ENCODE measurements at places on chromosomes 1 and 21.
A peak's percentile ranks its signal among the peaks of the same experiment; 100 is the strongest.

DNA sequence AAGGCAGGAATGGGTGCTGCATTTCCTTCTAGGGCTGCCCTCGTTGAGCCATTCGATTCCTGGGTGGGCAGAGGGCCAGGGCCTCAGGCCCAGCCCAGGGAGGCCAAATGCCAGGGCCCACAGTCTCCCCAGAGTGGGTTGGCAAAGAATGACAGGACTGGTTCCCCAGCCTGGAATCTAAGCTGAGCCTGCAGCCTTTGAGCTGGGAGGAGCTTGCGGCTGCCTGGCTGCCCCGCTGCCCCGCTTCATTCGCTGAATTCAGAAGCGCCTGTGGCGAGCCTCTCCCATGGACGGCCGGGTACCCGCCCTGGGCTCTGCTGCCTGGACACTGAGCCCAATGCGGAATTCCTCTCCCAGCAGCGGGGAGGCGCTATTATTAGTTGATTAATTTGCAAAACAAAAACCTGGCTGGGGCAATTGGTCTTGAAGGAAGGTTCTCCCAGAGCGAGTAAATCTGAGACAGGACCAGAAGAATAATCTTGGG is 32.3 kb upstream of the TARDBP start:
- no peak for DNase-seq

GRCh38 chr1:225823811-225824261 is 13.9 kb downstream of the EPHX1 start:
- DNase-seq, result no peak

DNA sequence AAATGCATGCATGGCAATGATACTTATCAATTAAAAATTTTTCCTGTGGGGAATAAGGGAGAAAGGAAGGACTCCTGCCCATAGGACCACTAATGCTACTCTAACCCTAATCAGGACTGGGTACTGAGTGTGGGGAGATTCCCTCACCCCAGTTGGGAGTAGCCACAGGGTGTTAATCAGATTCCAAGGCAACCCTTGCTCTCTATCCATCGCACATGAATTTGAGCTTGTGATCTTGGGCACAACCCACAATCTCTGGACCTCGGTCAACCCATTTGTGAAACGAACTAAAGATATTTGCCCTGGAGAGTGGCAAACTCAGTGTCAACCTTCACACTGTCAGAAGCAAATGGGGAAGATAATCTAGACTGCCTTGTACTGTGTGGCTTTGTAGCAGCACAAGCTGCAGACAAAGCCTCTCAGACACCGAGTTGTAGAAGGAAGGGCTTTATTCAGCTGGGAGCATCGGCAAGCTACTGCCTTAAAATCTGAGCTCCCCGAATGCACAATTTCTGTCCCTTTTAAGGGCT is 69.5 kb downstream of the SERINC2 start:
- no peak for DNase-seq

DNA sequence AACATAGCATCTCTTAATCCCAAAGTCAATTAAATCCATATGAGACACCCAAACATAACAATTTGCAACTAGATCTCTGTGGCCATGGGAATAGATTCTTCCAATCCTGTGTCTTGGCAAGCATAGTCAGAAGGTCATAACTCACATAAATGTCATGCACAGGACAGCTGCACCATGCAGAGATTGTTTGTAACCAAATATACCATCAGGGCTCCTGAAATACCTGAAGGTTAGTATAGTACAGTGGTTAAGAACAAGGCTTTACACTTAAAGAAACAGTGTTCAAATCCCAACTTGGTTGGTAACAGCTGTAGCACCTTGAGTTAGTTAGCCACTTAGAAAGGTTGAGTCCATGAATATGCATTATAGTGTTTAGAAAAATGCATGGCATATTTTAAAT is 82.6 kb upstream of the CCDC190 start:
- DNase-seq, result no peak

DNA sequence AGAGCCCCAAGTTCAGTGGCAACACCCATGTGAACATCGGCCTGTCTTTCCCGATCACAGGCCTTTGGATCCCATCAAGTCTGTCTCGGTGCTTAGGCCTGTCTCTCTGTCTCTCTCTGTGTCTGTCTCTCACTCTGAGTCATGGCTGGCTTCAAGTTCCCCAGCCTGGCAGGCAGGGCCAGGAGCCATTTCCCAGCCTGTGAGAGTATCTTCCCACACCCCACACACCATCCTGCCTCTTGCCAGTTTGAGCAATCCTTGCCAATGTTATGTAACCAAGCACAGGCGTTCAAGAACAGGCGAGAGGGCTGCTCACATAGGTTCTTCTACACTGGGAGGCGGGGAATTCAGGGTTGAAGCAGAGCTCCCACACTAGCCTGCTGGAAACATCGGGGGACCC is 70.0 kb upstream of the TMEM51 start:
- DNase-seq, result no peak

- no peak for DNase-seq
Measured at GRCh38 chr1:235854347-235854746, 12.4 kb downstream of the LYST start.

GRCh38 chr1:58548371-58548770 is 1.8 kb upstream of the OMA1 start:
- DNase-seq, result no peak

DNA sequence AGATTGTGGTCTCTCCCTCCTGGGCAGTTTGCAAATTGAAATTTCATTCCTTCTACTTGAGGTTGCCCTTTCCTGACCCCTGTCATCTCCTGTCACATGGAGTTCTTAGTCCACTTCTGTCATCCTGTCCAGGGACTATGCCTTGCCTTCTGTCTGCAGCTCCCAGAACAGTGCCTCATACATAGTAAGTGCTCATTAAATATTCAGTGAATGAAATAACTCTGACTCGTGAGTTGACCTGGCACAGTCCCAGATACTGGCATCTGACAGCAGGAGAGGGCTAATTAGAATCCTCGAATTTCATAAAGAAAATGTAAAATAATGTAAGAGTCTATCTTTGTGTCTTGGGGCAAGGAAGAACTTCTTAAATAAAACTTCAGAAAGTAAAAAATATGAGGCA is 50.8 kb downstream of the CNIH3 start:
- no peak for DNase-seq

DNA sequence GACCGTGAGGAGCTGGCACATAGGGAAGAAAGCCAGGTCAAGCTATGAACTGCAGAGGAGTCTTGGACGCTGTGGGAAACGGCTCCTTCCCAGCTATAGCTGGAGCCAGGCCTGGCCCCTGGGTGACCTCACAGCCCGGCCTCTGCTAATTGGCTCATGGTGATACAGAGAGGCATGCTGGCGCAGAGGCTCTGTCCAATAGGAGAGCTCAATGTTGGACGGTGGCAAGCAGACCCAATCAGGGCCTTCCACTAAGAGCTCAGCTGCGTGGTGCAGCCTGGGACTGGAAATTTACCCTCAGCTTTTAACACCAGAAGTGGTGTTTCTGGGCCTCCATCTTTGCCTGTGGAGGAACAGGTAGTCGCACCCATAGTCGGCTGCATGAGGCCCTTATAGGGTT is 64.4 kb upstream of the GRHL3 start:
- no peak for DNase-seq

DNA sequence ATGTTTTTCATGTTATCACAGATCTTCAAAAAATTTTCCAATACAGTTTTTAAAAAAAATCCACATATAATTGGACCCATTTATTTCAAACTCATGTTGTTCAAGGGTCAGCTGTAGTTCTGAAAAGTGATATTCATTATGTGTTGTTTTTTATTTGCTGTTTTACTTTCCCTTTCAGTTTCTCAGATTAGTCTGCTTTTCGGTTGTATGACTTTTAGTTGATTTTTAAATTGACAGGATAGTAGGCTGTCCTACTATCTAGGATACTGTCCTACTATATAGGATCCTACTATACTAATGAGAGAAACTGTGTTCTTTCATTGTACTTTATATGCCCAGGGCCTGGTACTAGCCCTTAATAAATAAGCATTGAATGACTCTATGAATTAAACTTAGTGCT is 33.6 kb upstream of the GPR52 start:
- no peak for DNase-seq

- no peak for DNase-seq
Measured at GRCh38 chr1:183628537-183628936, 7.0 kb downstream of the ARPC5 start.

DNA sequence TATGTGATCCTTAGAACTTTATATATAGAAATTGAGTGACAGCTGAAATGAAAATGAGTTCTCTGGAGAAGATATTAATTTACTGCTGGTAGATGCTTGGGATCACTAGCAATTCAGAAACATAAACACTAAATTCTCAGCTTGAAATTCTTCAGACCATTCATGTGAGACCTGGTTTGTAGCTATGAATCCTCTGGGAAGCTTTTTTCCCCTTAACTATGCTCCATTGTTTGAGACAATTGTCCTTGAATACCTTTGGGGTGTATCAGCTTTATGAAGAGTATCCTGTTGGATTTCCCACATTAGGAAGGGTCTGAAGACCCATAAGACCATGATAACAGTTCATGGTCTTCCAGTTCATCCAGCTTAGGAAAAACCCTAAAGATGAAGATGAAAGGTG is 4.6 kb upstream of the DENND1B start:
- no peak for DNase-seq

DNA sequence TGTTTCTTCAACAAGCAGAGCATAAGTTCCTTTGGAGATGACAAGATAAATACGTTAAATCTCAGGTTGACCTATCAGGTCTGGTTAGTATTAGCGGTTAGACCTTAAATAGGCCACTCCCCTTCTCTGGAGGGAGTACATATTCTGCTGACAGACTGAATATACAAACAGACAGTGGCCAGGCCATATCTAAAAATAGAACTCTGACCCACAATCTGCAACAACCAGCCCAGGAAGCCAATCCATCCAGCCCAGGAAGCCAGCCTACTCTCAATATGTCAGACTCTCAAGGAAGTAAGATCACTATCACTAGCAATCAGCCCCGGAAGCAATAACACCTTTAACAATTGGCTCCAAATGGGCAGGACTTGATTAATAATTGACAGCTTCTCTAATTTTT is 6.7 kb downstream of the IL20 start:
- no peak for DNase-seq

DNA sequence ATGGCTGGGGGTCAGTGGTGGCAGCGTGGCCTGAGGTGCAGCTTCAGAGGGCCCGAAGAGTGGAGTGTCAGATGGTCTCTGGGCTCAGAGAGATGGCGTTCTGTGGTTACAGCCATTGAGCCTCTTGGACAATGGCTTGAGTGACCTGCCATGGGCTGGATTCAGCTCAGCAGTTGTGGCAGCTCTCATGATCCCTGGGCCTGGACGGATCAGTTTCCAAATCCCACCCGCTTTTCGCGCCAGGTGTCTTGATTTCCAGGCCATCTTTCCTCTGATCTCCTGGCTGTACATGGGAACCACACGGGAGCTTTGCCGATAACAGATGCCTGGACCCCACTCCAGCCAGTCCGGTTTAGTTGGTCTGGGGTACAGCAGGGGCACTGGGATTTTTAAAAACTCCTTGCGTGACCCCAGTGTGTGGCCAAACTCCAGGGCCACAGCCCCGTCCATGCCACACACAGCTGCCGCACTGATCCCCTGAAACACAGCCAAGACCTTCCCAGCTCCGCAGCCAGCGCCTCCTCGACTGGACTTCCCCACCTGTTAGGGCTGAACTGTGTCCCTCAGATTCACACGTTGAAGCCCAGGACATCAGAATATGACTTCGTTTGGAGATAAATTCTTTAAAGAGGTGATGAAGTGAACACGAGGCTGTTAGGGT is 67.9 kb downstream of the ATP5PO start:
- no peak for DNase-seq

GRCh38 chr1:98794196-98794886 is 132.8 kb downstream of the SNX7 start:
- DNase-seq, result no peak

- DNase-seq, result no peak
Measured at GRCh38 chr1:50605186-50605875, 182.1 kb upstream of the DMRTA2 start.

DNA sequence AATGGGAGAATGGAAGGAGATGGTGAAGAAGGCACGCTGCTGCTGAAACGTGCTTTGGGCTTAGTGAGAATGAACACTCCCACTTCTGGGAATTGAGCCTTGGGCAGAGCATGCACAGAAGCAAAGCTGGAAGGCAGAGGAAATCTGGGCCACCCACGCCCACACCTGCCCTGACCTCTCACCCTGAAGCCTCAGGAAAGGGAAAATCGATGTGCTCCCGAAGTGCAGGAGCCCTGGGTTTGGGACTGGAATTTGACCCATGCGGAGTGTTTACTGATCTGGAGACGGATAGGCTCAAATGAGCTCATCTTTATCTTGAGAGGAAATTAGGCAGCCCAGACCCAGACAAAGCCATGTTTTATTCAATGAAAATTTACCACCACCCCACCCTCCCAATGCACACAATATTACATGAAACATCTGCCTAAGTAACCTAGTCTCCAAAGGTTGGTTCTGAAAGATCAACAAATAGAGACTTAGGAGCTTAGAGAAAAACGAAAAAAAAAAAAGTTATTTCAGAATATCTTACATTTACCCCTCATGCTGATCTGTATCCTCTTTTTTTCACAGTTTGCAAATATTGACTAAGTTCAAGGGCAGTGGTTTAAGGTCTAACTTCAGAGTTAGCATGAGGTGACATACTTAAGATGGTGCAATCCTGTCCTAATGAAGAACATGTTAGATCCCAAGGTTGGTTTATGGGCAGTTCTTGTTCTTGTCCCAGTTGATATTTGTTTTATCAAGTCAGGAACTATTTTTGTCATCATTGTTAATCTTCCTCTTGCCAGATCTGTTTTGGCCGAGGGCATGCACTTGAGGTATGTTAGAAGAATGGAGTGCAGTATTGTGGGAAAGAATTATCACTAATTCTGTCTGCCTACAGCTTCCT is 63.0 kb downstream of the PROX1 start:
- no peak for DNase-seq

DNA sequence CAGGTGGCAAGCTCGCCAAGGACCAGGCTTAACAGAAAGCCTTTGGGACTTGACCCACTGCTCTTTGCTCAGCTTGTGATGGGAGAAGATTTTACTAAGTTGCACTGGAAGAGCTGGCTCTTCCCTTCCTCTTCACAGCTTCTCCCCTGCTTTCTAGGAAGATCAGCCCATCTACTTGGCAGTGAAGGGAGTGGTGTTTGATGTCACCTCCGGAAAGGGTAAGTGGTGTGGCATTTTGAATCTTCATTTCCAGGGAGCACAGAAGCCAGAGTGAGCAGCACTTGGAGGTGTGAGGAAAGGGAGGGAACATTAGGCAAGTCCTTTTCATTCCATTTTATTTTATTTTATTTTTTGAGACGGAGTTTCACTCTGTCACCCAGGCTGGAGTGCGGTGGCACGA is 9.7 kb downstream of the NENF start:
- DNase-seq, result no peak

- no peak for DNase-seq
Measured at GRCh38 chr21:36628106-36628505, 70.8 kb upstream of the SIM2 start.

DNA sequence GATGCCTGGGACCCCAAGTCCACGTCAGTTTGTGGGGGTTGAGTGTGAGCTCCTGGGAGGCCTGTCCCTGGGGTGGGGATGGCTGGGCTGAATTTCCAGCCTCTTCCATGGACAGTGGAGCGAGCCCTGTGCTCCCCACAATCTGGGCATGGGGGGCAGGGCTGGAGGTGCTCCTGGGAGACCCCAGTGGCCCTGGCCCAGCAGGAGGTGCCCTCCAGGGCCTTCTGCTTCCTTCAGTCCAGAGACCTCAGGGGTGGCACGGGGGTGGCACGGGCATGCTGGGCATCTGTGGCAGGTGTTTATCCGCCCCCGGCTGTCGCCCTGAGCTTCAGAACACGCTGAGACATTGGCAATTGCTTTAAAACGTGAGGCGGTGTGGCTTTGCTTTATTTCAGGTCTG is 40.9 kb downstream of the MORN1 start:
- no peak for DNase-seq

GRCh38 chr1:214967865-214968575 is 114.5 kb upstream of the KCNK2 start:
- DNase-seq, result no peak

GRCh38 chr1:52697795-52698674 is at the start of gene COA7:
Gene COA7, minus strand, starts transcription at chr1:52698347. Its CDS starts 21 bp downstream, at chr1:52698326.
- DNase-seq, result peak; percentile 74

Data from NCI-H187 (cell line).